ENCODE measurements at places on chromosomes 7 and 10. TPM values are rescaled to one million over a fixed set of nuclear protein-coding genes. Genes with fewer than 3 reads are reported as not detected.

GRCh38 chr7:68684246-68684839 lies 913.9 kb upstream of the AUTS2 start:
- no peaks in the 10 kb centered on the region for H3K4me1 ChIP-seq
- H3K27ac ChIP-seq, result no peak overlapping the region
- no peak overlapping the region for H3K4me3 ChIP-seq
- H3K36me3 ChIP-seq, result no peaks in the 10 kb centered on the region
- DNase-seq, result no peak

DNA sequence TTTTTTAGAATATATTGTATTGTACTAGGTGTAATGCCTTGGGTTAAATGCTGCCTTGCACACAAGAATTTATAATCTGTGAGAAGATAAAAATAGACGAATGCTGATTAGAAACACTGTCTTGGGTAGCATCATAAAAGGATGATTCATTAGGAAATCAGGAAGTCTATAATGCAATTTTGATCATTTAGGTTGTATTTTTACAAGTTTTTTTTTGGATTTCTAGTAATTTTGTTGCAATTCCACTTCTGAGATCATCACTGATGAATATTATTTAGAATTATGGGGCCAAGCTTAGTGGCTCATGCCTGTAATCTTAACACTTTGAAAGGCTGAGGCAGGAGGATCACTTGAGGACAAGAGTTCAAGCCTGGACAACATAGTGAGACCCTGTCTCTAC lies 29.6 kb downstream of the WBP1L start:
- H3K4me1 ChIP-seq, result peaks cover 71% of the 10 kb centered on the region
- H3K27ac ChIP-seq, result no peak overlapping the region
- no peak overlapping the region for H3K4me3 ChIP-seq
- DNase-seq, result no peak

DNA sequence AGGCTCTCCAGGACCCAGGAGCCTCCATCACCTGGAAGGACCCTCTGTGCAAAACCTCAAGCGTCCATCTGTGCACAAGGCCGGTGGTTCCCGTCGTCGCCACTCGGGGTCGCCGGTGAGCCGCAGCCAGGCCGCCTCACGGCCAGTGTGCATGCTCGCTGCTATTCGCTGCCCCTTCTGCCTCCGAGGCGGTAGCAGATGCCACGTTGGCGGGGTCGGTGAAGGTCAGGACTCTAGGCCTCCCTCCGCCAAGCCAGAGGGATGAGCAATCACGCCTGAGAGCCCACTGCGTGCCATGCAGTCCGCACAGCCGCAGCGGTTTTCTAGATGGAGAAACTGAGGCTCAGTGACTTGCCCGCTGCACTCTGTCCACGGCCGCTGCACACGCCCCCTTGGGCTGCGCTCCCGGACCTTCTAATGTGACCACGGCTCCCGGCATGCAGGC lies 5.7 kb downstream of the UPK3B start:
- no peak for DNase-seq
- no peak overlapping the region for H3K27ac ChIP-seq
- peaks cover 2% of the 10 kb centered on the region for H3K27me3 ChIP-seq
- H3K36me3 ChIP-seq, result no peaks in the 10 kb centered on the region
- no peak overlapping the region for H3K4me3 ChIP-seq

The ASZ1 gene
- total RNA-seq, result not detected

DNA sequence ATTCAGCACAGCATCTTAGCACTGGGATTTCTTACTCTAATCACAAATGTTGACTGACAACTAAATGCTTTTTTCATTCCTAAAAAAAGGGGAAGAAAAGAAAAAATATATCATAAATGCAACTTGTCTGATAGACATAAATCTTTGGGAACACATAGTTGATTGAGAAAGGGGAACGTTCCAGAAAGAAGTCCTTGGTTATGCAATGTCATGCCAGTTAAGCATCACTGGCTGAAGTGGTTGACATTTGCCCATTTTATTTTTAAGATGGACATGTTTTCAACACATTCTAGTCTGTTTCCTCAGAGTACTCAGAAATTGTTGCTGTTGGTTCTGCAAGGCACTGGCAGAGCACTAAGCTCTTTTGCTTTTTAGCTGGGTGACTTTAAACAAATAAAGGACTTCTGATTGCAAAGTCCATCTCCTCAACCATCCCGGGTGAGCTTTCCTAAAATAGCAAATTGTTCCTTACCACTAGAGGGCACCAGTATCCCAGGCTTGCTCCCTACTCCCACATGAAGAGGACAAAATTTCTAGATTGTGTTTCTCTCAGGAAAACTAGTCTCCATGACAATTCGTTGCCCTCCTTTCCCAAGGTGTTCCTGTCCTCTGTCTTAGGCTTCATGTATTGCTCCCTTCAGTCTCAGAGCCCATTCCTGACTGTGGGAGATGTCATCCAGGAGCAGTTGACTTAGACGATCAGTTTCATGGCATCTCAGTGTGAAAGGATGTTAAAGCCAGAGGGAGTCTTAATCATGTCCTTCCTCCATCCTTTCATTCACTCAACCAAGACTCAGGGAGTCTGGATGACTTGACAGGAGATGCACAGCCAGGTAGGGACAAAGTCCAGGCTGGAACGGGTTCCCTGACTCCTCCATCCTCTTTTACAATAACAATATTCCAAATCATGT lies 23.9 kb downstream of the OPALIN start:
- no peaks in the 10 kb centered on the region for H3K27me3 ChIP-seq
- no peak overlapping the region for H3K27ac ChIP-seq
- peaks cover 22% of the 10 kb centered on the region for H3K36me3 ChIP-seq
- H3K4me1 ChIP-seq, result peaks cover 35% of the 10 kb centered on the region
- H3K4me3 ChIP-seq, result no peak overlapping the region
- no peak for DNase-seq

GRCh38 chr7:129343099-129343700 lies 91.0 kb upstream of the STRIP2 start:
- H3K4me3 ChIP-seq, result no peak overlapping the region
- no peaks in the 10 kb centered on the region for H3K27me3 ChIP-seq
- H3K27ac ChIP-seq, result no peak overlapping the region
- H3K36me3 ChIP-seq, result no peaks in the 10 kb centered on the region

The IL2RA gene
- total RNA-seq, result 5.6 TPM
